ENCODE measurements at places on chromosomes 5 and 9.

DNA sequence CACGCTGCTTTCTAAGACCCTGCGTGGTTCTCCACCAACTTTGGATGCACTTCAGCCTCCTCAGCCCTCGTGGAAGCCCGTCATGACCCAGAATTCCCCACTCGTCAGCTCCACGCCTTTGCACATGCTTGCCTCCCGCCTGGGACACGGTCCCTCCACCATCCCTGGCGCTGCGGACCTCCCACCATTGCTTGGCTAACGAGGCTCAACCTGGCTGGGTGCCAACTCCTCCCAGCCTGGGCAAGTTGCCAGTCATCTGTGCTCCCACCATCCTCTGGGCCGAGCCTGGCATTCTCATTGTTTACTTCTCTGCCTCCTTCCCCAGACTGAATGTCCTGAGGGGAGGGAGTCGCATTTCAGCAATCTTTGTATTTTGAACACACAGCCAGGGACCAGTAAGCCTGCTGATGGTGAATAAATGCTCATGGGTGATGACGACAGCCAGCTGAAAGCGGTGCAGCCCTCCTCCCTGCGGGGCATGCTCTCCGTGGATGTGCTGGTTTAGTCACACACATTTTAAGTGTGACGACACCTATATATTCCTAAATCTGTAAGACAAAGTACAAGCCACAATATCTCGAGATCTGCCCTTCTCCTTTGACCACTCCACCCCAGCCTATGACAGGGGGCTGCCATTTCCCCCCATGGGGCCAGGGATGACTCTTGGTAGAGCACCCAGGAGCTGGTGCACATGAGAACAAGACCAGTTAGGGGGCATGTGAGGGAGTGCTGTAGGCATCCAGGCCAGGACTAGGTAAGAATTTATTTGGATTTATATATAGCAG is 37.6 kb downstream of the ANKRD33B start:
- DNase-seq = peak; percentile 98

GRCh38 chr9:77982581-77983319 is 48.9 kb downstream of the GNAQ start:
- DNase-seq = no peak

GRCh38 chr9:14096258-14096922 is 217.6 kb downstream of the NFIB start:
- DNase-seq = peak; percentile 72

DNA sequence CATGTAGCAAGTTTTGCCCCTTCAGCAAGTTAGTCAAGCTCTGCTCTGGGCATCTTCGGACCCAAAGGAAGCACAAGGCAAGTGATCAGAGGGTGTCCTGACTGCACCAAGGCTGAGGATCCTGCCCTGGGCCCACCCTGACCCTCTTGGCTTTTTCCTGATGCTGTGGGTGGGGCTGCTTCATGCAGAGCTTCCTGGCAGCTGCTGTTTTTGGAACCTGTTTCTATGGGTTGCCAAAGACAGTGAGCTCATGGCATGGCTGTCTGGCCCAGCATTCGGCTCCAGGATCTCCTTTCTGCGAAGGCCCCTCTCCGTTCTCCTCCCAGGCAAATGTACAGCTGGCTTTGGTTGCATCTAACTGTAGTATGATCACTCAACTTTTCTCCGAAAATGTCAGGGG is 497.9 kb downstream of the ARHGEF28 start:
- no peak for DNase-seq

DNA sequence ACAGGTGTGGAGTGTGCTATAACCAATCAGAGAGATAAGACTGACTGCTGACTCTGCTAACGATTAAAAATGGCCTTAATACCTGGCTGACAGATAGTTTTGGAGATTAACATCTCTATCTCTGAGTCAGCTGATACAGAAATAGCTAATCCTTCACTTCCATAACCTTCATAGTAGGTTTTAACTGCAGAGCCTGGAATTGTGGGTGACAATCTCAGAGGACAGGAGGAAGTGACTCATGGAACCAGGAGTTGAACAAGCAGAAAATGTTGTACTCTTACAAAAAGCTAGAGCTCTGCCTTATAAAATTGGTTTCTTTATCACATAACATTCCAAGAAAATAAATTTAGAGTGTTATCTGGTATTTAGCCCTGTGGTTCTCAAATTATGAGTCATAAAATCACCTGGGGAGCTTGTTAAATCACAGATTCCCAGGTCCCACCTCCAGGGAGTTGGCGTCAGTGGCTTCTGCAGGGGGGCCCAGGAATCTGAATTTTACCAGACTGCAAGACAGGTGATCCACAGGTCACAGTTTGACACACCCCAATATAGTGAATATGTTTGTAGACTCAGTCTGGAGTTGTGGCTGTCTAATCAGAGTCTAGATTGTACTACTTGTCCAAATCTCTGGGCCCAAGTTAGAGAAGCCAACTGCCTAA is 44.4 kb upstream of the AFAP1L1 start:
- no peak for DNase-seq

- no peak for DNase-seq
Observed at GRCh38 chr9:12689233-12689632, 4.0 kb upstream of the TYRP1 start.

- peak; percentile 50 for DNase-seq
Observed at GRCh38 chr9:105157171-105157583, 87.3 kb upstream of the SLC44A1 start.

- peak; percentile 20 for DNase-seq
Observed at GRCh38 chr5:82019342-82020138, 47.7 kb downstream of the ATG10 start.

- DNase-seq = no peak
Observed at GRCh38 chr5:149940077-149940574, 4.5 kb downstream of the PDE6A start.

DNA sequence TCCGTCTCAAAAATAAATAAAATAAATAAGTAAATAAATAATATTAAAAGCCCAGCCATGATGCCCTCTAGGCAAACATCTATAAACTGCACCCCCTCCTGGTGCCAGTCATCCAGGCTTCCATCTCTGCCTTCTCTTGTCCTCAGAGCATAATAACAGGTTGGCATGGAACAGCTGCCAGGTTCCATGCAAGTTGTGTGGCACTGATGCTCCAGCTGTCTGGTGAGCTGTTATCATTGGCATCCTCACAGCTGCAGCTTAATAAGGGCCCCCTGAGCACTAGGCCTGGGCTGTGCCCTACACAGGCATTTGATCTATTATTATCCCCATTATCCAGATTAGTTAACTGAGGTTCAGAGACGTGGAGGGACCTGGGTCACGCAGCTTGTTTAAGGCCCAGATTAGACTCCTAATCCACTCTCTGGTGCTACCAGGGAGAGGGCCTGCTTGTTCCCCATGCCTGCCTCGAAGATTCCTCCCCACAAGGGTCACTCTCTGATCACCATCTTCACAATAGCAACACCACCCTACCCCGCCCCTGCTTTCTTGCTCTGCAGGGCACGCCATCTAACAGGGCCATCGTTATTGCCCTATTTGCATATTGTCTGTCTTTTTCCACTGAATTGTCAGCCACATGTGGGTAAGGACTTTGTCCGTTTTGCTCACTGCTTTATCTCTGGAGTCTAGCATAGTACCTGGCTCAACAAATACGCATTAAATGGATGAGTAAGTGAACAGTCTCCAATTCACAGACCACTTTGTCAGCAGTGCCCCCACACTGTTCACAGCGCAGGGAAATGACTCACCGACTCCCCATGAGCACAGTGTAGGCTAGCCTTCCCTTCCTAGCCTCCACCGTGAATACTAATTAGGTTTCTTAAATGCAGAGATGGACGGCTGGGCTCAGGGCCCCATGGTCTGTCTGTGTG is 1.5 kb upstream of the DNM1 start:
- DNase-seq = peak; percentile 25

GRCh38 chr5:39399135-39400036 is 25.4 kb downstream of the DAB2 start:
- DNase-seq = no peak

DNA sequence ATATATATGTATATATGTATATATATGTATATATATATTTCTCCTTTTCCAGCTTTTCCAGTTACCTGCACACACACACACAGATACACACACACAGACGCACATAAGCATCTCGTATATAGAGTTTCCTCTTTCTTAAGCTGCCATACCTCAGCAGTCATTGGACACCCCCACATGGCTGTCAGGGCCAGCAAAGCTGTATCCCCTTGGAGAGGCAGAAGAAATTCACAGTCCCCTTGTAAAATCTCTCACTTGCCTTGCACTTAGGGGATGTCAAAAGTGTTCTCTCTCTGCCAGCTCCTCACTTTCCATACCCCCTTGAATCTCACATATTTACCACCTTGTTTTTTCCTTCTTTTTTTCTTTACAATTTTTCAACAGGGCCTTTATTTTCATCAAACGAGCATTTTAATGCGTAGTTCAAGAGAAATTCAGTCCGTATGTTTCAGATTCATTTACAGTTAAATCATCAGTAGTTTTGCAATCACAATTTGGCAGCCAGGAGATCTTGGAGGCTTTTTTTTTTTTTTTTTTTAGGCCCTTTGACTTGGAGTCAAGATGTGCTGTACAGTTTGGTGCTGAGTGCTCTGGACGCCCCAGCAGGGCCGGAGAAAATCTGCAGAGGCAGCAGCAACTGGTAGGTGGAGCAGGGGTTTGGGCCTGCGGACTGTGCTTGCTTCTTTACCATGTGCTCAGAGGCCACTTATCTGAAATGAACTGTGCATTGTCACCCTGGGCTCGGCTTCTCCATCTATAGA is 244.9 kb upstream of the KLF4 start:
- DNase-seq = no peak

DNA sequence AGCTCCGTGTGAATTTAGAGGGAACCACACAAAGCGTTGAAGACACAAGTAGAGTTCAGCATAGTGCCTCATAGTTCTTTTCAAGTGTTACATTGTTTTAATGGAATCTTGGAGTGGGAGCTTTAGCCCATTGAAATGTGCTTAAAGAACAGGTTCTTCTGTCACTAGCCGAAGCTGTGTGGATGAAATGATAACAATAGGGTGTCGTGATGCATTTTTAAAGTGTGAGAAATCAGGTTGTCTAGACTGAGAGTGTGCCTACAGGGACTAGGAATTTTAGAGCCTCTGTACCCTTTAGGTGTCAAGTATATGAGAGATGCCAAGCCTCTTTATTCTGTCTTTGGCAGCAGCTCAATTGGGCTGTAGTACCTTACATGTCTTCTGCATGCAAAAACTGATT is 83.0 kb downstream of the NDUFS4 start:
- DNase-seq = no peak

- no peak for DNase-seq
Observed at GRCh38 chr5:83530193-83530592, 58.6 kb downstream of the VCAN start.

DNA sequence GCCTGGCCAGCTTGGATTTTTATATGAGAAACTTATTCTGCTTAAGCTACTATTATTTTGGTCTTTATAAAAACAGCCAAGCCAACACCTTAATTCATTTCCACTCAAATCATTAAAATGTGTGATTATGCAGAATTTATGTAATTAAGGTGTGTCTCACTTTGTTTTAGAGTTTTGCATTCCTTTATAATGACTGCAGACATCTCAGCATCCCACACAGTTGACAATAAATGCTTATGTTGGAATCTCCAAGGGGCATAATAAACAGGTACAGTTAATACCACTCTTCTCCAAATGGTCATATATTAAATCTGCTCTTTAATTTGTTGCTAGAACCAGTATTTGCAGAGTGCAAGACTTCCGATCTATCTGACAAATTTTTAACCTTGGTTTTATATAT is 34.3 kb downstream of the ARL15 start:
- DNase-seq = no peak

GRCh38 chr5:170405817-170406216 is 16.6 kb upstream of the KCNMB1 start:
- DNase-seq = peak; percentile 1

- DNase-seq = peak; percentile 44
Observed at GRCh38 chr5:20601678-20602100, 613.7 kb upstream of the CDH18 start.

GRCh38 chr9:121774715-121775613 is 123.5 kb downstream of the DAB2IP start:
- DNase-seq = peak; percentile 73

- DNase-seq = no peak
Observed at GRCh38 chr5:106530150-106530549, 1140.6 kb downstream of the EFNA5 start.

GRCh38 chr5:158917731-158918130 is 182.0 kb downstream of the EBF1 start:
- no peak for DNase-seq

DNA sequence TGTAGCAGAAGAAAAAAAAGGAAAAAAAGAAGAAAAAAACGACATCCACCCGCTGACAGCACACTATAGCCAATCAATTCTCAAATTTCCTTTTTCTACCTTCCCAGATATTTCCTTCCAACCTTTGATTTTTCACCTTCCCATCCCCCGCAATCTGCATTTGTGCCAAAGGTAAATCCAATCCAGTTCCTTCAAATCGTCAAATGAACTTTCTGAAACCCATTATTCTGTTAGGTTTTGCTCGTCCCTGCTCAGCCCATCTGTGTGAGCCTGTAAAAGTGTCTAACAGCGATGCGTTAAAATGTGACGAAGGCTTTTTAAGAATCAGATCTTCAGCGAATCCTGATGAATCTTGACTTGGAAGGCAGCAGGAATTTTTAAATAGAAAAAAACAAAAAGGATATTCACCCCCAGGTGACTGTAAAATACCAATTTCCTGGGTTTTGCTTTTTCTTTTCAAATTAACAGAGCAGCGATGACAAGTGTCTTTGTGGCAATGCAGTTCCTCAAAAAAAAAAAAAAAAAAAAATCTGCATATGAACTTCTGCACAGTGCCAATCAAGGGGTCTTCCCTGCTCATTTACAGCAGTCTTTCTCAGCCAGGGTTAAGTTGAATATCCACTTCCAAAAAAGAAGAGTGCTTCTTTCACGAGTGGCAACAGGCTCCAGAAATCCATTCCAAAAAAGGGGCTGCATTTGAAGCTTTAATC is 367 bp upstream of the SHC3 start:
- no peak for DNase-seq

DNA sequence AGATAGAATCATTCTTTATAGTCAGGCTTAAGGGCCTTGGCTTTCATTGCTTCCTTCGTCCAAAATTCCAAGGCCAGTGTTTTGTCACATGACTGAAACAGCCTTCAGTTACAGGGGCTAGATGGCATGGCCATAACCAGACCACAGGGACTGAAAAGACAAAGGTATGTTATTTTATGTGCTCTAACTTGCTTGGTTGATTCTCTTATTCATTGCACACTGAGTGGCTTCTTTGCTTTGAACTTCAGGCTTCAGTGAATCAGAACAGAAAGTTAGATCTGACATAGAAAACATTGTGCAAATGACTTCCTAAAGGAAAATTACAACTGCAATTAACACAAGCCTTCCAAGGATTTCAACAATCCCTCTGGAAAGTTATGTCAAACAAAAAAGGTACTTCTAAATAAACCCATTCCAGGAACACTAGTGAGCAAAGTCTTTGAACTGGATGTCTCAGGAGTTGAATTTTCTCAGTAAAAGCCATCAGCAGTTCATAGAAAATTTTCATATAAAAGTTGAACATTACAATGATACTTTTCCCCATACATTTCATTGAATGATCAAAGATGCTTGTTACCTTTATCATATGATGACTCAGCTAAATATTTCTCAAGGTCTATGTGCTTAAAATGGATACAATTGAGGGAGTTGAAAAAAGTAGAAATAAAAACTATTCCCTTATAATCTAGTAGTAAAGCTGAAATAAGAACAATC is 355.3 kb downstream of the TMEM232 start:
- DNase-seq = no peak
